ENCODE measurements at places on chromosomes 16 and 17.

GRCh38 chr17:72520665-72521303 lies 400.0 kb downstream of the SOX9 start:
- DNase-seq = no peak

- peak; percentile 47 for DNase-seq
Measured at GRCh38 chr16:85718682-85719081, 29.9 kb upstream of the GINS2 start.

- no peak for DNase-seq
Measured at GRCh38 chr17:42779936-42780850, at the start of gene WNK4. WNK4 (plus strand) TSS chr17:42780610; CDS start chr17:42780699, 89 bp downstream.

GRCh38 chr17:30848021-30848420 lies 16.3 kb downstream of the ATAD5 start:
- DNase-seq = no peak

DNA sequence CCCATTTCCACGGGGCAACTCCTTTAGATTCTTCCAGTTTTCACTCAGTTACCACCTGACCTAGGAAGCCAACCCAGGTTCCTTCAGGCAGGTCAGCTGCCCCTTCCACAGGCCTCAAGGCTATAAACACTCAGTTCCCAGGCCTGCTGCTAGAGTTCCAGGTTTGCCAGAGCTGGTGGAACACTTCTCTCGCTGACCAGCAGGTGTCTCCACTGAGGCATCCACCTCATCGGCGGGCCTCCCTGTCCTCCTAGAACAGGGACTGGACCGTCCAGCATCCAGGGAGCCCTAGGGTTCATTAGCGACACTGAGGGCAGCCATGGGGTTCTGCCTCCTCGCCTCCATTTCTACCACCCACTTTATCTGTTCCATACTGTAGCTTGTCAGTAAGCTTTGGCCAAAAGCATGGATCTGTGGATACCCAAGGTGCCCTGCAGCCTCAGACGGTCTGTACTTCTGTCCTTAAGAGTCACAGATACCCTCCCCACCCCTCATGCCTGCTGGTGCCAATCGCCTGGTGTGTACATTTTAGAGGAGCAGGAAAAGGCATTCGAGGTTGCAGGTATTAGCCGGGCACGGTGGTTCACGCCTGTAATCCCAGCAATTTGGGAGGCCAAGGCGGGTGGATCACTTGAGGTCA lies 29.0 kb downstream of the PIMREG start:
- DNase-seq = peak; percentile 65

- DNase-seq = no peak
Measured at GRCh38 chr16:898216-898615, 72.6 kb downstream of the LMF1 start.

Data from RPMI8226 (cell line).